ENCODE measurements at places on chromosomes 5 and 9.

DNA sequence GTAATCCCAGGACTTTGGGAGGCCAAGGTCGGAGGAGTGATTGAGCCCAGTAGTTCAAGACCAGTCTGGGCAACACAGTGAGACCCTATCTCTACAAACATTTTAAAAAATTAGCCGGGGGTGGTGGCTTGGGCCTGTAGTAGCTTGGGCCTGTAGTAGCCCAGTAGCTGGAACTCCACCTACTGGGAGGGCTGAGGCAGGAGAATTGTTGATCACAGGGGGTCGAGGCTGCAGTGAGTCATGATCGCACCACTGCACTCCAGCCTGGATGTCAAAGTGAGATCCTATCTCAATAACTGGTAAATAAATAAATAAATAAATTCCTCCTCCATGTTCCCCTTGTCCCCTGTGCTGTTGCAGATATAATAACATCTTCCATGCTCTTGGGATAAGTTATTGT lies 14.3 kb downstream of the VCAN start:
- no peak for DNase-seq

DNA sequence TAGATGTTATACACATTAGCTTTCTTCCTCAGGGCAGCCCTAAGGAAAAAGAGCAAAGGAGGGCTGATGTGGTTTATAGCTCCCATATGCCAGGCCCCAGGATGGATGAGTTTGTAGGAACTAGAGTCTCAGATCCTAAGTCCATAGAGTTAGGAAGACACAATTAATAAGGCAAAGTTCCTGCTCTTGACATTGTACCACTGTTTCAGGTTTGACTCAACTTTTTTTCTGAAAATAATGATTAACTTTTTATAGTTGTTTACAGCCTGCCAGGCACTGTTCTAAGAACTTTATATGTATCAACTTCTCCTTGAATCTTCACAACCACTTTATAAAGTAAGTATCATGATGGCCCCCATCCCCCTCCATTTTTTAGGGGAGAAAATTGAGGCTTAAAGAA lies 339.5 kb downstream of the PDE4D start:
- DNase-seq, result no peak

DNA sequence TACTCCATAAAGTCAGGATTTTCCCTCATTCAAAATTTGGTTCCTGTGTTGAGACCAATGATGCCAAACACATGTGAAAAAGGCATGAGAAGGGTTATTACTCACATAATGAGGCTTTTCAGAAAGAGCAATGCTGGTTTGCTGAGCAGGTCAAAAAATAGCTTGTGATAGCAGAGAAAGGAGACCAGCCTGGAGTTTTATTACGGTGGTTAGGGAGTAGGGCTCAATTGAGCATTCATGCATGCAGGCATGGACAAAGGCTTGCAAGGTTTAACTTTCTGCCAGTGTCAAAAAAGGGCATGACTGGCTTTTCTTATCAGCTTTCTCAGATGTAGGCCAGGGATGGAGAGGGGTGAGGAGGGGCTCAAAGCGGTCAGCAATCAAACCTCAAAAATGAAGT lies 628.3 kb downstream of the DNAH5 start:
- DNase-seq, result no peak

DNA sequence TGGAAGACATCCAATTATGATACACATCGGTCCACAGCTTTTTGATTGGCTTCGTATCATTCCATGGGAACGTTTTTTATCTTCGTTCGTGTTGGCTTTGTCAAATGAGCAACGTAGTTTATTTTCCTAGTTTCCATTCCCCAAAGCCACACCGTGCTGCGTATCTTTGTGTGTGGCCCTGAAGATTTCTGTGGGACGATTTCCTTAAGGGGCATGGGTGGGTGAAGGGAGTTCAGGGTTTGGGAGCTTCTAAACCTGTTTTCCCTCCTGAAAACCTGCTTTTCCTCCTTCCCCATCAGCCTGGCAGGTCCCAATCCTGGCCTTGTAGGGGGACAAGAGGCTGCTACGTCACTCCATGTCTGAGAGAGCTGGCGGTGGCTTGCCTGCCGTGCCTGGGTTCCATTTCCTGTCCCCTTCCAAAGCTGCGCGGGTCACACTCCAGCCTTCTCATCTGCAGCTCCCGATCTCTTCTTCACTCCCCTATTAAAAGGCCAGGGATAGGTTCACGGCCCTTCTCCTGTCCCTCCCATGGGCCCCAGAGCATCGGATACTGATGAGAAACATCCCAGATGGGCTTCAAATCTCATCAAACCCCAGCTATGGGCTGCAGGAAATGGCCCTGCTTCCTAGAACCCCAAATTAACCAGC lies 23.5 kb upstream of the ASS1 start:
- no peak for DNase-seq

GRCh38 chr5:31657315-31657979 lies 18.5 kb downstream of the PDZD2 start:
- no peak for DNase-seq

DNA sequence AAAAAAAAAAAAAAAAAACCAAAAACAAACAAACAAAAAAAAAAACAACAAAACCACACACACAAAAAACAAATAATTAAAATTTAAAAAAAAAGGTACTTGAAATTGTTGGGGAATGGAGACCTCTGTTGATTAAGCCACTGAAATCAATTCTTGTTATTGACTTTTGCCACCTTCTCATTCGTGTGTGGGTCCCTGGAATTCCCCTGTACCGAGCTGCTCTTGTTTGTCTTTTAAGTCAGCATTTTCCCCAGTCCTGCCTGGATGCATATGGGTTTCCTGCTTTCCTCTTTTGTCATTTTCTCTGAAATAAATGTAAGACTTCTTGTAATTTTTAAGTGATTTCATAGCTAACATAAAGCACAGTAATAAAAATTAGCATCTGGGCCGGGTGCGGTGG lies 45.5 kb downstream of the GPBP1 start:
- DNase-seq, result no peak

GRCh38 chr9:95087659-95088242 lies 229.8 kb downstream of the FANCC start:
- DNase-seq, result no peak

DNA sequence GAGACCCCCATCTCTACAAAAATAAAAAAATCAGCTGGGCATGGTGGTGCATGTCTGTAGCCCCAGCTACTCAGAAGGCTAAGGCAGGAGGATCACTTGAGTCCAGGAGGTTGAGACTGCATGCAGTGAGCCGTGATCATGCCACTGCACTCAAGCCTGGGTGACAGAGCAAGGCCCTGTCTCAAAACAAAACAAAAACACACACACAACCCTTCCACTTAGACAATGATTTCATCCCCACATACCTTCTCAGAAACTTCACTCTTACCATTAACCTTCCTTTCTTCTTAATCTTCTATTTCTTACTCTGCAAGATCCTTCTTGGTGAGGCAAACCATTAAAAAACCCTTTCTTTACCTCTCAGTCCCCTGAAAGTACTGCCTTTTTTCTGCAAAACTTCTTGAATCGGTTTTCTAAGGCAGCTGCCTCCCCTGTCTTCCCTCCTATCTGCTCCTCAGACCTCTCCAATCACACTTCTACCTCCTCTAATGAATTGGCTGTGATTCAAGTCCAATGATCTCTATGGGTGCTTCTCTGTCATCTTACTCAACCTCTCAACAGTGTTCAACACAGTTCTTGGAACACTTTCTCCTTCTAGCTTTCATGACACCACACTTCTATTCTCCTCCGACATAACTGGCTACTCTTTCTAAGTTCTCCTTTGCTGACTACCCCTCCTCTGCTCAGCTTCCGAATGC lies 47.3 kb downstream of the PFDN1 start:
- DNase-seq, result no peak

DNA sequence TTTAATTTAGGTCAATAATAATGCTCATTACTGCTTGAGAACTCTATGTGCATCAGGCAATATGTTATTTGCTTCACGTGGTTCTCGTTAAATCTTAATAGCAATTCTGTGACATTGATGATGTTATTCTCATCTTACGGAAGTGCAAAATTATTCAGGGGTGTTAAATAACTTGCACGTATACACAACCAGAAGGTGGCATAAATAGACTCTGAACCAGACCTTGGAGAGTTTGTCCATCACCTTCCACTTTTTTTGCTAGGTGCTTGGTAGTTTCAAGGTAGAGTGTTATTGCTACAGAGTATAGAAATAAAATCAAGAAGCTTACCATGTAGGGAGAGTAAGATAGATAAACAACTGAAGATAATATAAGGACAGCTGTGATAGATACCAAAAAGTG lies 23.6 kb upstream of the TNFAIP8 start:
- no peak for DNase-seq

GRCh38 chr9:98374385-98375051 lies 119.1 kb upstream of the TBC1D2 start:
- DNase-seq, result no peak

- DNase-seq, result no peak
Measured at GRCh38 chr9:103799959-103800358, 294.1 kb upstream of the SMC2 start.

- no peak for DNase-seq
Measured at GRCh38 chr5:89668821-89669220, 740.7 kb downstream of the CETN3 start.

DNA sequence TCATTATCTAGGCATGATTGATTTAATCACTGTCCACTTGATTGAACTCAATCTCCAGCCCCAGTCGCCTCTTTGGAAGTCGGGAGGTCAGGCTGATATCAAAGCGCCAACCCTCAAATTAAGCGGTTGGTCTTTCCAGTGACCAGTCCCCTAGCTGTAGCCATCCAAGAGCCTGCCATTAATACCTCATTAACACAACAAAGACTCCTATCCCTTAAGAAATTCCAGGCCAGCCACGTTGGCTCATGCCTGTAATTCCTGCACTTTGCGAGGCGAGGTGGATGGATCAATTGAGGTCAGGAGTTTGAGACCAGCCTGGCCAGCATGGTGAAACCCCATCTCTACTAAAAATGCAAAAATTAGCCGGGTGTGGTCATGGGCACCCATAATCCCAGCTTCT lies 27.4 kb upstream of the GCNT1 start:
- no peak for DNase-seq

- no peak for DNase-seq
Measured at GRCh38 chr9:129282731-129283211, 104.7 kb upstream of the IER5L start.

DNA sequence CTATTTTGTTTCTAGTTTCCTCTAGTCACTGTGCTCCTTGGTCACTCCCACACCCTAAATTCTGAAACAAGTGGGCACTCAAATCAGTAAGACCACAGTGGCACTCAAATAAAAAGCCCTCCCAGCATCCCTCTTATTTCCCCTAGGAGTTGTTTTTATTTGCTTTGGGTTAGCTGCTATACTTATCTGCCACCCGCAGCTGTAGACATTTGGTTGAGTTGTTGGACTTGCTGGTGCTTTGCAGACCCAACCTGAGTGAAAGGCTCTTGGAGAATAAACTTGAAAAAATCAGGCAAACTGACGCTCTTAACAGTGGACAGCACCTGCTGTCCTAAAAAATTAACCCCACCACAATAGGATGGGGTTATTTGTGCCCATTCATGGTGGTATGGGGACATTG lies 203.0 kb downstream of the SPATA31A6 start:
- no peak for DNase-seq

- no peak for DNase-seq
Measured at GRCh38 chr5:107893642-107894041, 222.9 kb upstream of the EFNA5 start.

DNA sequence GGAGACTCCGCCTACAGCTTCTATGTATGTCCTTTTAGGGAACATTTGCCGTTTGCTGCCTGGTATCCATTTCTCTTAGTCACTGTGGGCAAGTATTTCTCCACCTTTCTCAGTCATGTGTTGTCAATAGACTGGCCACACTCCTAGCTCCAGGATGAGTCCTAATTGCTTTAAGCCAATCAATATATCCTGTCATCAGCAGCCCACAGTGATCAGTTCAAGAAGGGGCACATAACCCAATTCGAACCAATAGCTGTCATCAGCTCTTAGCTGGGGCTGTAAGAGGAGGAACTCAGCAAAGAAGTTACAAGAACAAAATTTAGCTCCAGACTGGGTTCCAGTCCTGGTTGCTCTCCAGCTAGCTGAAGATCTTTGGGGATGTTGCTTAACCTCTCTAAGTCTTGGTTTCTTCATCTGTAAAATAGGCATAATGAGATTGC lies 70.7 kb upstream of the MAN2A1 start:
- DNase-seq, result no peak

GRCh38 chr9:4058931-4059330 lies 240.9 kb downstream of the GLIS3 start:
- no peak for DNase-seq

DNA sequence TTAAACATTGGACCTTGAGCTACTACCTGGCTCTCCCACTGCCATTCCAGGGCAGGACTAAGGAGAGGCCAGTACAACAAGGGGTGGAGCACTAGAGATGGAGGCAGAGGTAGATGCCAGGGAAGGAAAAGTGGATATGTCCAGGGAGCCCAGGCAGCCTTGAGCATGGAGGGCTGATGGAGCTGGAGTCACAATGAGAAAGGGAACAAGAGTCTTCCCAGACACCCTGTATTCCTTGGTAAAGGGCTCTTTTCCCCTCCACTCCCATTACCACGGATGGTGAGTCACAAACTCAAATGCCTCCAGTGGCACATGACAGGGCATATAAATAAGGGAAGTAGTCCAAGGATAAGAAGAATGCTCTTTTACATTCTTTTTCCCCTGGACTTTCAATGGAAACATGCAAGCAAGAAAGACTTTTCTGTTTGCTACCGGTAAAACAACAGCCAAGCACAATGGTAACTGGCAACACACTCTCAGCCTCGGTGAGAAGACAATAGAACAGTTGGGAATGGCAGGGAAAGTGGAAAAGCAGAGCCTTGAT lies 16.7 kb downstream of the ERAP1 start:
- no peak for DNase-seq

DNA sequence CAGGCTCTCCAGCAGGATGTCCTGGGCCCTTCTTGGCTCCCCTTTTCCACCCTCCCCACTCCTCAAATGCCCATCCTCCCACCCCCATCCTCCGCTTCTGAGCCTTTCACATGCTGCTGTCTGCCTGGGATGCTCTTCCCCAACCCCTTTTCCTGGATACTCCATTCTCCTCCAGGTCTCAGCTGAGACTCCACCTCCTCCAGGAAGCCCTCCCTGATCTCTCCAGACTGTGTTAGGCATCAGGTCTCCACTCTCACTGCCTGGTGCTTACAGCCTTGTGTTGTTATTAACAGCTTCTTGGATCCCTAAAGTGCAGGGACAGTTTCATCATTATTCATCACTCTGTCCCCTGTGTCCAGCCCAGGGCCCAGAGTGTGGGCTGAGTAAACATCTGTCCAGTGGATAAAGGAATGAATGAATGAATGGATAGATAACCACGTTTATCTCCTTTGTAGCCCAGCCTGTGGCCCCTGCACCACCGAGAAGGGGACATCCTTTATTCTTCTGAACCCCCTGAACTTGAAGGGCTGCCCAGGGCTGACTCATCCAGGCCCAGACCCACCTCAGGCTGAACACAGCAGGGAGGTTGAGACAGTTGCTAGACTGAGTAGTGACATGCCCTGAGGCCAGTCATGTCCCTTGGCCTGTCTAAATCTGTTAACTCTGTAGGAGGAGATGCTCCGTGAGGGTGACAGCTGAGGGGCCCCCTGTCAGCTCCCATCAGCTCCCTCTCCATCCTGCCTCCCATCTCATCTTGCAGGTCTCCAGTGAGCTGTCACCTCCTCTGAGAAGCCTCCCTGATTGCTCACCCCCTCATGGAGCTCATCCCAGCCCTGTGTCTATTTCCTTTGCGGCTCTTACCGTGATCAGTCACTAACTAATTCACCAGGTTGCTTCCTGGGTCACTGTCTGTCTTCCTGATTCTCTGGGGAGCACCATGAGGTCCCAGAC lies 14.6 kb upstream of the LAMC3 start:
- no peak for DNase-seq

- no peak for DNase-seq
Measured at GRCh38 chr9:130642926-130643325, 21.5 kb upstream of the PRDM12 start.

- no peak for DNase-seq
Measured at GRCh38 chr9:79976257-79977073, 404.7 kb downstream of the TLE4 start.

GRCh38 chr5:166625210-166625865 lies 1666.1 kb upstream of the WWC1 start:
- DNase-seq, result no peak

Measured in NCI-H2107 (cell line).